Keratinocyte (primary cell): ENCODE measurements at places on chromosomes 12 and 14.
A peak's percentile ranks its signal among the peaks of the same experiment; 100 is the strongest.

DNA sequence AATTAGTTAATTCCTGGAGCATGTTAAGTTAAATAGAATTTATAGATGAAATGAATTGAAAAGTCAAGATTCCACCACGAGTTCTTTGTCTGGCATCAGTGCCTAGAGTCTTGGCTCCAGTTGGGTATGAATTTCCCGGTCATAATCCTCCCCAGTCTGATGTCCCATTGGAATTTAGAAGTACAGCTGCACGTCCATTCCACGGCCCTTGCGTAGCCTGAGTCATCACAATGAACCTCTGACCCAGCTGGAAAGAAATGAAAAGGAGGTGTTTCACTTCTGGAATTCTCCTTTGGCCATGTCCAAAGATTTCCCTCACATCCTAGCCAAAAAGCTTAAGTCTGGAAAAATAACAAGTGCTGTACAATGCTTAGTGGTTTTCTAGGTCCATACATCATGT is 122.7 kb downstream of the KICS2 start:
- no peak for DNase-seq

DNA sequence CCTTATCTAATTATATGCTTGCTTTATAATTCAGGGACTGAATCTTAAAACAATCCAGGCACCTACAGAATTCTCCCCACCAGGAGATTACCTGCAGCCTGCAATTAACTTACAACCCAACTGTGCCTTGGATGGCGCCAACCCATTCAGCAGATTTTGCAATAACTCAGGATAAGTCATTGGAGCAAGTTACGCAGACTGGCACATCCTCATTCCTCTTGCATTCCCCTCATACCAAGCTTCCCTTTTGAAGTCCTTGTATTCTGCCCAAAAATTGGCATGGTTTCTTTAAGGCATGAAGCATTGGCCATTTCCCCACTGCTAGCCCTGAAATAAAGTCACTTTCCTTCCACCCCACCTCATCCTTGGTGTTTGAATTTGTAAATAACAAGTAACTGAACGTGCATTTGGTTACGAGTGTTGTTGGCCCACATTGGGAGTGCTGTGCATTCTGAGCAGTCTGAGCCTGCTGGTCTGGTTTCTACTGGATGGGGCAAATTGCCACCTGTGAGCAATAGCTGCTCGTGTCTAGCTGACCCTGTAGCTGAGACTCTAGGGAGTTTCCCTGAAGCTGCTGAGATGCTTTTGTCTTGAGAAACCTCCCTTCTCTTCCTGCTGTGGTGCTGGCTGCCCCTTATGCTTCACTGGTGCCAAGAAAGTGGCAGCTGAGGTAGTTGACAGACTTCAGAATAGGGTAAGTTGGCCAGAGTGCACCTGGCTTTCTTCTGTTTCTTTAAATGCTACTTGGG is 99.2 kb upstream of the SCAF11 start:
- no peak for DNase-seq

DNA sequence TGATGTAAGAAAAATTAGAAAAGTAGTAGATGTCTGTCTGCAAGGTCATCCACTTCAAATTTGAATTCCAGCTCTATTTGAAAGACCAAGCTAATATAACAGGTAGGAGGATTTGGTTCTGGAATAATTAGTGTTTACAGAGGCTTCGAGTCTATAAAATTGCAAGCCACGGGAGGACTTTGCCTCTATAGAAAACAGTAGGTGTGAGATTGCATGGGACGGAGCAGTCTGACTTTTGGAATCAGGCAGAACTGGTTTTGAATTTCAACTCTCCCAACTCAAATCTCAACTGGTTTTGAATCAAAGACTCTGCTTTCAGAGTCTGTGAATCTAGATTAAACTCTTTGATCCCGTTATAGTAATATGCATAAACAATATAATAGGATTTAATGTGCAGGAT is 82.4 kb downstream of the PIK3C2G start:
- DNase-seq, result no peak

DNA sequence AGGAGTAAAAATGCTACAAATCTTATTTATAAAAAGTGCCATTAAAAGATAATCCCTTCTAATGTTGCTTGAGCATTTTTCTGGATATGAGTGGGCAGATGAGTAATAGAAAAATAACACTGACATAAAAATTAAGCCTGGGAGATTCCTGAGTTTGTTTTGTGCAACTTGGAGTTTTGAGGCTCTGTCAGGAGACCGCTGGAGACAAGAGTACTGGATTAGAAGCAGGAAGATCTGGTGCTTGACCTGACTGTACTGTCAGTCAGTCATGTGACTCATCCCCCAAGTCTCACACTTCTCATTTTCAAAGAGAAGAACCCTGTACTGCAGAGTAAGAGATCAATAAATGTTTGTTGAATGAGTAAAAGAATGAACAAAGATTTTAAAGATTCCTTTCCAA is 29.4 kb downstream of the ANO4 start:
- no peak for DNase-seq

GRCh38 chr14:59262717-59263454 is 74.4 kb downstream of the DAAM1 start:
- no peak for DNase-seq

- DNase-seq, result no peak
These were observed 81.5 kb upstream of the TMCC3 start for GRCh38 chr12:94731733-94732360.

DNA sequence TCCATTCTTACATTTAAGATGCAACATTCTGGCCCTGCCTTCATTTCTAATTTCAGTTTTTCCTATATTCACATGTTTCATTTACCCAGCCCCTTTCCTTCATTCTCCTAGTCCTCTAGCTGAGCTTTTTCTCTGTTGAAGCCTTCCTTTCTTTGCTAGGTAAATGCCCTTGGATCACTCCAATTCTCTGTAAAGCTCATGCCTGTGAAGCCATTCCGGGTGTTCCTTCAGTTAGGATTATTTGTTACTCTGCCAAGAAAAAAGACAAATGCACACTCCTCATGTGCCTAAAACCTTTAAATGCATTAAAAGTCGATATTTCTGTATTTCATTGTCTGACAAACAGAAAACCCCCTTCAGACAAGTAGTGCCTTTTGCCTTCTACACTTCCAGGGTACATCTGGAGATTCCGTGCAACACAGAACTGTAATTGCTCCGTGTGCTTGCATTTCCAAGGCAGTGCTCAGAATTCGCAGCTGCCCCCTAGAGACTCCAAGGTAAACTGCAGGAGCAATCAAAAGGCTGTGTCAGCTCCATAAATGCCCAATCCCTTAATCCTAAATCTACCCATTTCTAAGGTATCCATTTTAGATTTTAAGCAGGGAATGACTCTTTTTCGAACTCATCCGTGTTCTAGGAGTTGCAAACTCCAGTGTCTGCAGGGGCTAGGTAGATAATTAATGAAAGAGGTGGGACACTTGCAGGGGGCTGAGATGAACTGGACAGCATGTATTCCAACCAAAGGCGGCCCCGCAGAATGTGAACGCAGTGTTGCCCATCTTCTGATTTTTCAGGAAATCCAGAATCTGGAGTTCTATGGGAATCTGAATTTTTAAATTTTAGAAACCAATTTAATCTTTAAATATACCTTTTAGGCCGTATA is 320.2 kb downstream of the GRIN2B start:
- DNase-seq, result no peak

- DNase-seq, result no peak
These were observed 891 bp downstream of the SPRYD4 start for GRCh38 chr12:56469007-56469930.

- DNase-seq, result no peak
These were observed 69.6 kb downstream of the CHST11 start for GRCh38 chr12:104526320-104526719.

- DNase-seq, result no peak
These were observed 76.0 kb downstream of the NPAS3 start for GRCh38 chr14:33014710-33015109.

DNA sequence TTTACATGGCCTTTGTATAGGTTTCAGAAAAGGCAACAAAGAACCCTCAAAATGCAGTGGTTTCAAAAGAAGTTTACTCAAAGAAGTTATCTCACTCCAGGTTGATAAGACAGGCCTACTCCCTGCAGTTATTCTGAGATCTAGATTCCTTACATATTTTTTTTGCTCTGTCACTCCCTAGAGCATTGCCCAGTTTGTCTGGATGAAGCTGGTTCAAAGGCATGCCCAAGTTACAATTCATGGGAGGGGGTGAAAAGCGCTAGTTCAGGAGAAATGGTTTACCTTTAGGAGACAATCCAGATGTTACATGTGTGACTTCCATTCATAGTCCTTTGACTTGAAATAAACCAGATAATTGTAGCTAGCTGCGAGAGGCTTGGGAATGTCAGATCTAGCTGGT is 115.0 kb downstream of the TPH2 start:
- no peak for DNase-seq

- no peak for DNase-seq
These were observed 67.4 kb upstream of the ACTN1 start for GRCh38 chr14:69046476-69046860.

- no peak for DNase-seq
These were observed 11.0 kb downstream of the ZFC3H1 start for GRCh38 chr12:71652656-71653055.

- DNase-seq, result no peak
These were observed 2.4 kb downstream of the ATF7 start for GRCh38 chr12:53623548-53624385.

DNA sequence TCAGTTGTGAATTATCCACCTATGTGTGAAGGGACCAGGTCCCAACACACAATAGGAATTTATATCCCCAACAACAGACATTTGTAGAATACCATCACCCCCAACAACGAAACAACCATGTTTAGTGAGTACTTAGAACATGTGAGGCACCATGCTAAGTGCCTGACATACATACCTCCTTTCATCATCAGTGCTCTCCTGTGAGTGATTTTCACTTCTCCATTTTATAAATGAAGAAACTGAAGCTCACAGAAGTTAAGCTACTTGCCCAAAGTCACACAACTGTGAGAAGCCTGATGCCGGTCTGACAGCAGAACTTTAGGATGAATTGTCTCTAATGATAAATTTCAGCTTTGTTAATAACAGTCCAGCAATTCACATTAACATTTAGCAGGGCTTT is 35.4 kb downstream of the SPTB start:
- DNase-seq, result no peak

DNA sequence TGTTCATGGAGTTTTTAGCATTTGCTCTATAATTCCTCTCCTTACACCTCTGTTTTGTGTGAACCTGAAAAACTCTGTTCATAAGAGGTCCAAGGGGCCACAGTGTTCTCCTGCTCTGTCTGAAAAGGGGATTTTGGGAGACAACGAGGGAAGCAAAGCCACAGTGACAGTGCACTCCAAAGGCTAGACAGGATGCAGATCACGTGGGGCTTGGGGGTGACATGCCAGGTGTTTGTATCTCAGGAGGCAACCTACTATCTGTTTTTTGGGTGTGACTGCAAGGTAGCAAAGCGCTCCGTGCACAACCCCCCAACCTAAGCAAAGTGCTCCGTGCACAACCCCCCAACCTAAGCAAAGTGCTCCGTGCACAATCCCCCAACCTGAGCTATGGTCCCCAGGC is 5.1 kb upstream of the CHD4 start:
- no peak for DNase-seq

- DNase-seq, result no peak
These were observed 626.6 kb upstream of the TMEM132C start for GRCh38 chr12:127640181-127640886.

DNA sequence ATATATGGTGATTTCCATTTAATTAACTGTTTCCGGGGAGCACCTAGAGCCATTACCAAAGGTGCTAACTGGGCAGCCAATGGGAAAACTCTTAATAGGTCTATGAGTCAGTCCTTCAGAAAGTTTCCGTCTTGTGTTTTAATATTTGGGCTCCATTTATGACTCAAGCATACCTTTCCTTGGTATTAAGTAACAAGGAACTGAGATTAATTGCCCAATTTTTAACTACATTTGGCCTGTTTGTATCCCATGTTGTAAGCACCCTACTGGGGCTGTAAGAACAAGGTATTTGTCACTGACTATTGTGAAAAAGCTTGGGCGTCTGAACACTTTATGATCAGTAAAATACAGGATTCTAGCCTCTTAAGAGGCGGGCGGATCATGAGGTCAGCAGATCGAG is 62.8 kb upstream of the FOXN3 start:
- peak; percentile 48 for DNase-seq

DNA sequence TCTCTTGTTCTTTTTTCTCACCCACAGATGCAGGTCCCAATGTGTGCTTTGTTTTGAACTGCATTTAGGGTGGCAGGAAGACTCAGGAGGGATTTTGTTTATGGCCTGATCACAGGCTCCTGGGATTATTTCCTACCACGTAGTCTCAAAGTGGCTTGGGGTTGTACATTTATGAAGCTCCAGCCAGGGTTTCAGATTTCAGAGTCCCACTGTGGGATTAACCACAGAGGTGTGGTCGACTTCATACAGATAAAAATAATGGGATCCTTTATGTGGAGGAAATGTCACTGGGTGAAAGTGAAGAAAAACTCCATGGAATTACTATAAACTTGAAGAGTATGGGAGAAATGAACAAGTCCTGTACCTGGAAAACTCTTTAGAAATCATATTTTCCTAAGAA is 14.2 kb upstream of the PPP1R1A start:
- no peak for DNase-seq

GRCh38 chr12:179131-179884 is 34.6 kb downstream of the SLC6A12 start:
- no peak for DNase-seq

GRCh38 chr12:49236423-49236822 is 28.5 kb upstream of the TUBA1C start:
- DNase-seq, result no peak

GRCh38 chr14:72925171-72925759 is 999 bp upstream of the DCAF4 start:
- no peak for DNase-seq

- no peak for DNase-seq
These were observed at the start of gene TDRD9 for GRCh38 chr14:103928011-103928890. Gene TDRD9 (plus strand): TSS chr14:103928456. CDS start chr14:103928510, 54 bp downstream.

- DNase-seq, result no peak
These were observed 51.8 kb downstream of the PPP2R5C start for GRCh38 chr14:101813171-101813759.

GRCh38 chr14:56183631-56184157 is 65.5 kb downstream of the PELI2 start:
- no peak for DNase-seq

- no peak for DNase-seq
These were observed 1.3 kb downstream of the PPFIA2 start for GRCh38 chr12:81757731-81758365.

DNA sequence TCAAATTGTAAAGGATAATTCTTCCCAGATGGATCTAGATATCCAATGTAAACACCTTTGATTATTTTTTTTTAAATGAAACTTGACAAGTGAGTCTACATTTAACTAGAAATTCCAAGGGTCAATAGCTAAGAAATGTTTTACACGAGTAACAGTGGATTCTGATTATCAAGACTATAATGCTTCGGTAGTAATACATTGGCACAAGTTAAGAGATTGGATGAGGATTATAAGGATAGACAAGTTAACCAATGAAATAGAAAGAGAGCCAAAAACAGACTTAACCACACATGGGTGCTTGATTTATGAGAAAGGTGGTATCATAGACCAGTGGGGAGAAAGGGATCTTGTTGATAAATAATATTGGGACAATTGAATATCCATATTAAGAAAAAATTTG is 40.3 kb upstream of the PCED1B start:
- no peak for DNase-seq

- DNase-seq, result no peak
These were observed 26.7 kb downstream of the SPX start for GRCh38 chr12:21552635-21553328.

- DNase-seq, result no peak
These were observed 94.2 kb downstream of the SINHCAF start for GRCh38 chr12:31231611-31232360.
